ENCODE measurements at places on chromosomes 1 and 21.

- no peak for DNase-seq
These were observed 105.0 kb downstream of the LEPR start for GRCh38 chr1:65525266-65526048.

GRCh38 chr1:1084372-1085170 lies 10.5 kb upstream of the RNF223 start:
- no peak for DNase-seq

- no peak for DNase-seq
These were observed 45.1 kb downstream of the GRIK3 start for GRCh38 chr1:36989241-36989640.

DNA sequence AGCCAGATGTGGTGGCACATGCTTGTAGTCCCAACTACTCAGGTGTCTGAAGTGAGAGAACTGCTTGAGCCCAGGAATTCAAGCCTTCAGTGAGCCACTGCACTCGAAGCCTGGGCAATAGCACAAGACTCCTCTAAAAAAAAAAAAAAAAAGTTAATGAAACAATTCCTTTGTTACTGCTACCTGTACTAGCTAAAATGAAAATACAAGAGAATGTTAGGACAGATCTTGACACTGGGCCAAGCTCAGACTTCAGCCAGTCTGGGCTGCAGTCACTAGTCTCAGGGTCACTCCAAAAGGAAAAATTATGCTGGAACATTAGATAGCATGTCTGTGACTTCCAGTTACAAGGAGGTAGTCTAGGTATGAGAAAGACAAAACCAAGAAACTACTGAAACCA lies 56.5 kb downstream of the TRIM33 start:
- DNase-seq: no peak

DNA sequence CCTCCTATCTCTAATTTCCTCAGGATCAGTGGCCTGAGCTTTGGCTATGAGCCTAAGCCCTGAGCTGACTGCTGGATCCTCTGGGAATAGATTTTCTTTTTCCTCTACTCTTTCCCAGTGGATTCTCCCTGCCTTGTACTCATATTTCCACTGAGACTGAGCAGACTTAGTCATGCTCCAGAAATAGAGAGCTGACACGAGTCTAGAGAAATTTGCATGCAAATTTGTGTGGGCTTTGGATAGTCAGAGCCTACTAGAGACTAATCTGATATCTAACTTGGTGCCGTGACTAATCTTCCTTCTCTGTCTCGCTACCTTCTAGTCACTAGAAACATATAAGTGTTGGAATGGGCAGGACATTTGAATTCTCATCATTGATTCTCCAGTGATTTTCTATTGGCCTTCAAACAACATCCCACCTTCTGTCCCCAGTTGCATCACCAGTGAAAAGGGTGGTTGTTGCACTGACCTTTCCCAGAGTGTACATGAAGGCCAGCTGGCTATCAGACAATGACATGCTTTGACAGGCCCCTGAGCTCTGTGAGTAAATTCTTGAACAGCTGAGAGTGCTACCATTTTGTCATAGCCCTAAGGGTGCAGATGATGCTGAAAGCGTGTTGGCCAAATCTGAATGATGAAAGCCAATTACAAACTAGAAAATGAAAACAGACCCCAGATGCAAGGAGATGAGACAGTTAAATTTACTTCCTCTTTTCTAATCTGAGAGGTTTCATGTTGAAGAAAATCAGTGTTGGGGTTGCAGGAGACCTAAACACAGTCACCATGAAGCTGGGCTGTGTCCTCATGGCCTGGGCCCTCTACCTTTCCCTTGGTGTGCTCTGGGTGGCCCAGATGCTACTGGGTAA lies at the start of gene FCRLA:
Gene FCRLA, plus strand, starts transcription at position 748 of the 866 bp plus-strand sequence. Its CDS starts 36 bp downstream, at position 784.
- no peak for DNase-seq

- DNase-seq: no peak
These were observed 912 bp upstream of the PKNOX1 start for GRCh38 chr21:42973309-42973990.

- DNase-seq: no peak
These were observed 85.9 kb downstream of the UROD start for GRCh38 chr1:45097944-45098343.

DNA sequence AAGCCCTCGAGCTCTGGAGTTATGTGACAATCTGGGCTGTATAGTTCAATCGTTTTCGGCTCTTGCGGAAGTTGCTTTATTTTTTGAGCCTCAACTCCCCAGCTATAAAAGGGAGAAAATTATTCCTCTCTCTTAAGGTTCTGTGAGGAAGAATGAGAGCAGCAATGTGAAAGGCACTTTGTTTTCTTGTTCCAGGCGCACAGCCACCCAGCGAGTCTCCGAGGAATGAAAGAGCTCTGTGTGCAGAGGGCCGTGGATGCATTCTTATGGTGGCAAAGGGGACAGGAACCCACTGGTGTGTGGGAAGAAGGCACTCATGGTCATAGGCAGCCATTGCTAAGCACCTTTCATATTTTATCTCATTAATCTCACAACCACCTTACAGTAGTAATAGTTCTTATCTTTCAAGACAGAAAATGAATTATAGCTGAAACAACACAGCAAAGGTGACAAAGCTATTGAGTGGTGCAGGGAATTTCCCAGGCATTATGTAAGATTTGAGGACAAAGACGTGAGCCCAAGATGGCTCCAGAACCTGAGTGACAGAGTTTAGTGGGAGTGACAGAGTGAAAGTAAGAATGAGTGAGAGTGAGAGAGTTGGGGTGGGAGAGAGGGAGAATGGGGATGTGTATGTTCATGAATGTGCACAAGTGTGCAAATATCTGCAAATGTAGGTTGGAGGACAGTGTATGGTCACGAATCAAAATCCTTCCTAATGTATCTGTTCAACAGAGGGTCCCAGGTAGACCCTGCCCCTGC lies 9.4 kb downstream of the CYP2J2 start:
- DNase-seq: no peak
